ENCODE measurements at places on chromosomes 2 and 18.
A peak's percentile ranks its signal among the peaks of the same experiment; 100 is the strongest.

- DNase-seq = no peak
Observed at GRCh38 chr2:140528982-140529381, 1601.8 kb downstream of the LRP1B start.

GRCh38 chr18:35117951-35118411 is 76.8 kb downstream of the MAPRE2 start:
- DNase-seq = no peak

GRCh38 chr18:34783501-34783900 is 73.4 kb downstream of the DTNA start:
- peak; percentile 13 for DNase-seq

DNA sequence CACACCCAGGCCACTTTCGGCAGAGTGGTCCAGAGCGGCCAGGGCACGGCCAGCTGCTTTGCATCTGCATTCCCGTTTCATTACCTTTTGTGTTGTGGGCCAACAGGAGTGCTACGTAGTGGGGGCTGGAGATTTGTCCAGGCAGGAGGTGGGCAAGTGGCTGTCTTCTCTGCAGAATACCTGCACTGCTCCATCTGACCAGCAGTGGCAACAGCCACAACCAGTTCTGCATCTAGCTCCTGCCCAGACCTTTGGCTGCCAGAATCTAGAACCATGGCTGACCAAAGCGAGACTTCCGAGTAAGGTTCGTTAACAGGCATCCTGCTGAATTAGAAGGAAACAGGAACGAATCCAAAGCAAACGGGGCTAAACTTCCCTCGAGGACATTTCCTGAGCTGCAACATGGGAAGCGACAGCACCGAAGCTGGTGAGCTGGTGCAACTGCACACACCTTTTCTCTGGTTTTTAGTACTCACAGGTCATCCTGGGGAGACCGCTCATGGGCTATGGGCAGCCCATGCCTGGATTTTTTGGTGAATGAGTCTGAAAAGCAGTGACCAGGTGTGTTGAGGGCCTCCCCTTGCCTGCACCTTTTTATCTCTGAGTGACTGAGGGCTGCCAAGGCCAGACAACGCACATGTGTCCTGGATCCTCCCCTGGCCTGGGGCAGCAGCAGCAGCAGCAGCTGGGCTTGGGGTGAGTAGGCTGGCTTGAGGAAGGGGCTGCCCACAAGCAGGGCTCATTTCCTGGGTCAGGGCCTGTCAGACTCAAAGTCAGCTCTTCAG is 10.5 kb downstream of the GDF7 start:
- no peak for DNase-seq

DNA sequence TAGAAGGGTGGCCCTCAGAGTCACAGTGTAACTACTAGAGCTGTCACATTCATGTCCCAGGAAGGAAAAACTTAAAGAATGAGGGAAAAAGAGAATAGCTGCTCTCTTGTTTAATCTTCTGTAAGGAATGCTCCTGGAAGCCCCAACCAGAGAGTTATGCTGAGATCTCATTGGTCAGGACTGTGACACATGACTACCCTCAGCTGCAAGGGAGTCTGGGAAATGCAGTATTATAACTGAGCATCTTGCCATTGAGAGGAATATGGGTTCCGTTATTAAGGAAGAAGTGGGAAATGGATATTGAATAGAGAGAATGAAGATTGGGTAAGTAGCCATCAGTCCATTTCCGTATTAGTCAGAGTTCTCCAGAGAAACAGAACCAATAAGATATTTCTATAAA is 165.9 kb downstream of the ALPK2 start:
- no peak for DNase-seq

GRCh38 chr2:23286758-23287704 is 97.9 kb upstream of the KLHL29 start:
- DNase-seq = peak; percentile 40

DNA sequence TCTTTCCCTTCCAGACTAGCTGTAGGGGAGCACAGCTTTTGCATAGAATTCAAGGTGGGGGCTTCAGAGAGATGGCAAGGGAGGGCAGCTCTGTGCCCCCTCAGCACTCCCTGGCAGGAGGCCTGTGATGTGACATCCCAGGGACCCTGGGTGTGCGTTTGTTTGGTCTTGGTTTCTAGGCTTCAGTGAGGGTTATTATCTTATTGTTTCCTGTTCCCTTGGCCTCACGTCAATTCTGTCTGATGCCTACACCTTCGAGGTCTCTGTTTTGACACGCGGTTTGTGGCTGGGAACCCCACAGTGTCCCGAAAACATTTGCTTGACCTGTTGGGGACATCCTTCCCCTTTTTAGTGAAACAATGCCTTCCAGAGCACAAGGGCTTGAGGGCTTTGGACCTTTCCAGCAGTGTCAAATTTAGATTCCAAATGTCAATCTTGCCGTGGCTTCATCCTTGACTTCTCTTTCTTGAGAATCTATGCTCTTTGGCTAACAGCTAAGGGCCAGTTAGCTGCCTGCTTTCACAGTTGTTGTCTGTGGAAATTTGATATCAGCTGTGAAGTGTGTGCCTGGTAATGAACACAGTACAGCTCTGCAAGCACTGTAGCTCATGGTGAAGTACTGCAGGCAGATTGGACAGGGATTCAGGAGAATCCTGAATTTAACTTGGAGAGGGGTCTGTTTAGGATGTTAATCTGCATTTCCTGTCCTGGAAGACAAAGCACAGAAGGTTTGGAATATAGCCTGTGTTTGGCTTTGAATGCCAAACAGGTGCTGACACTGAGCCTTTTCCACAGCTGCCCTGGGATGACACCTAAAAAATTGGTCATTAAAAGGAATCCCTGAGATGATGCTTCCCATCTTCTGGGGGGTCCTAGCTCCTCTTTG is 108.2 kb upstream of the CXCR4 start:
- DNase-seq = no peak

DNA sequence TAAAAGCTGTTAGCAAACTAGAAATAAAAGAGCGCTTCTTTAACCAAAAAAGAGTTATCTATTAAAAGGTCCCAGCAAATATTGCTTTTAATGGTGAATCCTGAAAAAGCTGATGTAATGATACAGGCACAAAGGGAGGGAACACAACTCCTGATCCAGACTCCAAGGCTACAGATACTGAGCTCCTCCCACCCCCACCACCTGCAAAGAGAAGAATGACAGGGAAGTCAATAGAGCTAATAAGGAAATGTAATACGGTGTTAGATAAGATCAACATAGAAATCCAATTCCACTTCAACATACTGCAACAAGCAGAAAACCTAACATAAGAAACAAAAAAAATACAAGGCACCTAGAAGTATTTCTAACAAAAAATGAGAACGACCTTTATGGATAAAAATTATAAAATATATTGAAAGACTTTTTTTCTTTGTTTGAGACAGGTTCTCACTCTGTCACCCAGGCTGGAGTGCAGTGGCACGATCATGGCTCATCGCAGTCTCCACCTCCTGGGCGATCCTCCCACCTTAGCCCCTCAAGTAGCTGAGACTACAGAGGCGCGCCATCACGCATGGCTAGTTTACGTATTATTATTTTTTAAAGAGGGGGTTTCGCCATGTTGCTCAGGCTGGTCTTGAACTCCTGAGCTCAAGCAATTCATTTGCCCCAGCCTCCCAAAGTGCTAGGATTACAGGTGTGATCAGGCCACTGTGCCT is 192.2 kb downstream of the HDAC4 start:
- DNase-seq = no peak

DNA sequence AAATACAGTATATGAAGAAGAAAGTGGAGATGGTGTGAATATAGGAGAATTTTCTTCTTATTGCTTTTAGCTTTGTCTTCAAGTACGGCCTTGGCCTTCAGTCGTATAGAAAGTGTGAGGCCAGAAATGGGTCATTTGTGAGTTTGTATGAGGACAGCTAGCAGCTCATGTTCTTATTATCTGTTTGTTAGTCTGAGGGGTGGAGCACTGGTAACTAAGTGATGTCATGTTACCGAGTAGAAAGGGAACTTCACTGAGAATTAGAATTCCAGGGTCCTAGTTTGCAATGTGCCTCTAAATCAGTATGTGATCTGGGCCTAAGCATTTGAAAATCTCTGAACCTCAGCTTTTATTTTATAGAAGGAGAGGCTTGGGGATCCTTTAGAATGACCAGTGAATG is 588.6 kb downstream of the NRXN1 start:
- DNase-seq = no peak

DNA sequence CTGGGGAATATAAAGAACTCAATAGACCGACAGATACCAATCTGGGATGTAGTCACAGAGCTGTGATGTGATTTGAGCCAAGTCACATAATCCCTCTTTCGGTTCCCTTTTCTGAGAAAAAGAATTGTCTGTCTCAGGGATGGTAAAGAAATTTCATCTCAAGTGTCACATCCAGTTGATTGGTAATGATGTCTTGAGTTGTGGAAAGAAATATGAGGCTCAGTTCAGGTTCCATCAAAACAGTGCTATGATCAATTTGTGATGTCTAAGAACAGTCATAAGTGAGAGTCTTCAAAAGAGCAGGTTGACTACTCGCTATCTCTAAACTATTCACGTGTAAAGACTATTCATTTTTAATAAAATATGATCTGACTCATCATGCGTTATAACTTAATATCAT is 223.3 kb downstream of the METTL4 start:
- no peak for DNase-seq

- DNase-seq = no peak
Observed at GRCh38 chr2:114461116-114461515, 18.7 kb downstream of the DPP10 start.

- no peak for DNase-seq
Observed at GRCh38 chr18:919078-919477, 14.4 kb downstream of the ADCYAP1 start.

DNA sequence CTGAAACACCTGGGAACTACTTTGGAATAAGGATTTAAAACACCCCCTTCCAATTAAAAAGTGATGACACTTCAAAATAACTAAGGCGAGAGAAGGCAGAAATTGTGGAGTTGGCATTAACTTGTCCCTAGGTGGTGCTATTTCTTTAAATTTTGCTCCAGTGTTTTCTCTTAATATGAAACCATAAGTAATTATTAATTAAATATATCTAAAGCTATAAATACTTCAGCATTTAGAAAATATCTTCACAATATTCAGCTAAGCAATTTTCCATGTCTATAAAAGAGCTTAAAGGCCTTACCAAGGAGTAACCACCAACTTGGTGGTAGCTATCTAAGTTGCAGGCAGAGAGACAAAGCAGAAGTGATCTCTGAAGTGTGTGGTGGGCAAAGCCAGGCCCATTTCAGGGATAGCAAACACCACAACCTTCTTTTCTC is 186.8 kb upstream of the PGAP1 start:
- peak; percentile 14 for DNase-seq

GRCh38 chr18:70840649-70841048 is 551.8 kb downstream of the SOCS6 start:
- DNase-seq = no peak
